IMR-90 (cell line): ENCODE measurements at places on chromosomes 6 and 20. TPM values are rescaled to one million over a fixed set of nuclear protein-coding genes. Genes with fewer than 3 reads are reported as not detected.

DNA sequence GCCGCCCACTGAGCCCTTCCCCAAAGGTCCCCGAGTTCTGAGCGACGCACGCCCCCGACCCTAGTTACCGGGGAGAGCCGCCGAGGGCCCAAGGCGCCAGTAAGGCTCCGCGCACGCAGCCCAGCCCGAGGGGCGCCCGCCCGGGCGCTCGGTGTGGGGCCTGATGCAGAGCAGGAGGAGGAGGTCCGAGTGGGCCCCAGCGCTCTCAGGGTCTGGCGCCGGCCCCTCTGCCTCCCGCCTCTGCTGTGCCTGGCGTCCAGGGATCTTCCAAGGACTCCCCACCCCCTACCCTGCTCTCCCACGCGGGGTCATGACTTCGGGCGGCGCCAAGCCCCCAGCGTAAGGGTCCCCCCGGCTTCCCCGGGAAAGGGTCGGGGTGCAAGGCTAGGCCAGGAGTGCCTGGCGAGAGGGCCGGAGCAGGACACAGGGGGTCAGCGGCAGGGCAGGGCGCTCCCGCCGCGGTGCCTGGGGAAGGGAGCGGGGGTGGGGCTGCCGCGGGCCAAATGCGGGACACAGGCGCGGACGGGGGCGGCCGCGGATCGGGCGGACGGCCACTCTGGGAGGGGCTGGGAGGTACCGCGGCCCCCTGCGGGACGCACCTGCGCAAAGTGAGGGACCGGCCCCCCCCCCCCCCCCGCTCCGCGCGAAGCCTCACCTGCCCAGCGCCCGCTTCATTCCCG is 637 bp downstream of the ABHD12 start:
- no peak for DNase-seq

DNA sequence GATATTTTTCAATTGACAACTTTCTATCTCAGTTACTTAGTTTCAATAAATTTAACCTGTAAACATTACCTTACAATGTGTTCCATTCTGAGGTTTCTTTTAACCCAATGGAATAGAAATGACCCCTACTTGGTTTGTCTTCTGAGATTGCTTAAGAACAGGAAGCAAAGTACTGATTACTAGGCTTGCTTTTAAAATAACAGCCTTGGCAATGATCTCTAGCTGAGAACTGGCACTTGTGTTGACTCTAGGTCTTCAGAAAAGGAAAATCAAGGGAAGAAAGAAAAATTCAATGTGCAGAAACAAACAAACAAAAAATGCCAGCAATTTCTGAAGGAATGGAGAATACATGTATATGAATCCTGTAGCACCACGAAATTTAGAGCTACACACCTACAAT is 66.1 kb downstream of the SYNE1 start:
- no peak for DNase-seq

DNA sequence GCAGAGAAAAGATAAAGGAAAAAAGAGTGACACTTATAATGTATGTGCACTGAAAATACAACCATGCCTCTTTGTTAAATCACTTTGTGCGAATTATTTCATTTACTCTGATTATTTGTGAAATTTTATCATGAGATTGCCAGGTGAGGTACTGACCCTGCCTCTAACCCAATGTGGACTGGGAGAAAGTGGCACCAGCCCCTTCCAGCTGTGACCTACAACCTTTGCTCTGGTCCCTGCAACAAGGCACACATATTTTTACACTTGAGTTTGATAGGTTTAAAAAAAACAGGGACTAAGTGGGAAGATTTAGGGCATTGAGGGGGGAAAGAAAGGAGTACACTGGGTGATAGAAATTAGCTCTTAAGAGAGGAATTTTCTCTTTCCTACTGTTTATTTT is 80.3 kb upstream of the ISM1 start:
- DNase-seq: no peak

DNA sequence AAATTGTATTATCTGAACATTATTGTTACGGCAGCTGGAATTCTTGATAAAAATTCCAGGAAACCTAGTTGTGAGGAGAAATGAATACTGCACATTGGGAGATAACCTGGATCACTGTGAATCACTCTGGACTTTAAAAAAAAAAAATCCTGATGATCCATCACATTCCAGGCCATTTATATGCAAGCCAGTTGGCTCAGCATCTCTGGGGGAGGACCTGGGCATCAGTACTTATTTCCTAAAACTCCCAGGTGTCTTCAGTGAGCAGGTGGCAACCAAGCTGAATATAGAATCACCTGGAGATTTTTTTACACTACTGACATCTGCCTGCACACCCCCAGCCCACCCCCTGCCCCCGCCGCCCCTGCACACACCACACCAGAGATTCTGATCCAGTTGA is 39.1 kb upstream of the SIRT5 start:
- DNase-seq: no peak

DNA sequence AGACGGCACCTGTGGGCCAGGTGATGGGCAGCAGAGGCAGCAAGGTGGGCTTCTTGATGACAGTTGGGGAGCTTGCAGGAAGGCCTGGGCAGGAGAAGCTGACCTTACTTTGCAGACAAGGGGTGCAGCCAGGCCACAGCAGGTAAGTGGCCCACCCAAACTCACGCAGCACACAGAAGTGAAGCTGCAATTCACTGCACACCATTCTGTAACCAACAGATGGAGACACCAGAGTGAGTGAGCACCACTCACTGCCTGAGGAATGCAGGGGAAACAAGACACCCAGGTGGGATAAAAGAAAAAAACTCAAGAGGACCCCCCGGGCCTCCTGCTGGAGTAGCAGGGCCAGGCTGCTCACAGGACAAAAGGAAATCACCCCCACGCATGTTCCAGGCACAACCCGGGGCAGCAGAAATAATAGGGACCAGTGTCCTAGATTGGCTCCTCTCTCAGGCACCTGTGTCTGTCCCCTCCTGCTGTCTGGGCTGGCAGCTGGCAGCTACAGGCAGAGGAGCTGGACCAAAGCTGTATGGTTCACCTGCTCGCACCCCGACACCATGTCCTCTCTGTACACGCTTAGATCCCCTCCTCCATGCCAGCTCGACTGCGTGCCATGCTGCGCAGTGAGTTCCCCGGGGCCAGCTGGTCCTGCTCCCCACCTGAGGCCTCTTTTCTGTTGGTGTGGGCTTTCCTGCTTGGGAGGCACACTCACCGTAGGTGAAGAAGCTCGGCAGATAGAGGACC is 4.9 kb downstream of the MTCH1 start:
- no peak for DNase-seq

DNA sequence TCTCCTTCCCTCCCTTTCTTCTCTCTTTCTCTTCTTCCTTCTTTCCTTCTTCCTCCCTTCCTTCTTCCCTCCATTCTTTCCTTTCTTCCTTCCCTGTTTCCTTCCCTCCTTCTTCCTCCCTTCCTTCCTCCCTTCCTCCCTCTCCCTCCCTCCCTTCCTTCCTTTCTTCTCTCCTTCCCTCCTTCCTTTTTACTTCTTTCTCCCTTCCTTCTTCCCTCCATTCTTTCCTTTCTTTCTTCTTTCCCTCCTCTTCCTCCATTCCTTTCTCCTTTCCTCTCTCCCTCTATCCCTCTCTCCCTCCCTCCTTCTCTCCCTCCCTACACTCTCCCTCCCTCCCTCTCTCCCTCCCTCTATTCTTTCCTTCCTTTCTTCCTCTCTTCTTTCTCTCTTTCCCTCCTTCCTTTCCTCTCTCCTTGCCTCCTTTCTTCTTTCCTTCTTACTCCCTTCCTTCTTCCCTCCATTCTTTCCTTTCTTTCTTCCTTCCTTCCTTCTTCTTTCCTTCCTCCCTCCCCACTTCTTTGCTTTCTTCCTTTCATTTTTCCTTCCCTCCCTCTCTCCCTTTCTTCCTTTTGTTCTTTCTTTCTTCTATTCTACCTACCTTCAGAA is 200.4 kb upstream of the SSTR4 start:
- DNase-seq: no peak

GRCh38 chr6:156876302-156876701 is 99.1 kb downstream of the ARID1B start:
- DNase-seq: no peak

DNA sequence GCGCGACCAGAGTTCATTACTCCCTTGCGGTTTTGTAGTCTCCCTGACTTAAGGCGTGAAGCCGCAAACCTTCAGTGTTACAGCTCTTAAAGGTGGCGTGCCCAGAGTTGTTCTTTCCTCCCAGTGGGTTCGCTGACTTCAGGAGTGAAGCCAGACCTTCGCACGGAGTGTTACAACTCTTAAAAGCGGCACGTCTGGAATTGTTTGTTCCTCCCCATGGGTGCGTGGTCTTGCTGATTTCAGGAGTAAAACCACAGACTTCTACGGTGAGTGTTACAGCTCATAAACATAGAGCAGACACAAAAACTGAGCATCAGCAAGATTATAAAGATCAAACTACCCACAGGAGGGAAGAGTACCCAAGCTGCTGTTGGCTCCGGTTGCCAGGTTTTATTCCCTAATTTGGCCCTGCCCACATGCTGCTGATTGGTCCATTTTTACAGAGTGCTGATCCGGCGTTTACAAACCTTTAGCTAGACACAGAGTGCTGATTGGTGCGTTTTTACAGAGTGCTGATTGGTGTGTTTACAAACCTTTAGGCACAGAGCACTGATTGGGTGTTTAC is 10.4 kb downstream of the TMEM14C start:
- no peak for DNase-seq

GRCh38 chr6:110547266-110547964 is 71.0 kb upstream of the SLC22A16 start:
- peak; percentile 70 for DNase-seq

DNA sequence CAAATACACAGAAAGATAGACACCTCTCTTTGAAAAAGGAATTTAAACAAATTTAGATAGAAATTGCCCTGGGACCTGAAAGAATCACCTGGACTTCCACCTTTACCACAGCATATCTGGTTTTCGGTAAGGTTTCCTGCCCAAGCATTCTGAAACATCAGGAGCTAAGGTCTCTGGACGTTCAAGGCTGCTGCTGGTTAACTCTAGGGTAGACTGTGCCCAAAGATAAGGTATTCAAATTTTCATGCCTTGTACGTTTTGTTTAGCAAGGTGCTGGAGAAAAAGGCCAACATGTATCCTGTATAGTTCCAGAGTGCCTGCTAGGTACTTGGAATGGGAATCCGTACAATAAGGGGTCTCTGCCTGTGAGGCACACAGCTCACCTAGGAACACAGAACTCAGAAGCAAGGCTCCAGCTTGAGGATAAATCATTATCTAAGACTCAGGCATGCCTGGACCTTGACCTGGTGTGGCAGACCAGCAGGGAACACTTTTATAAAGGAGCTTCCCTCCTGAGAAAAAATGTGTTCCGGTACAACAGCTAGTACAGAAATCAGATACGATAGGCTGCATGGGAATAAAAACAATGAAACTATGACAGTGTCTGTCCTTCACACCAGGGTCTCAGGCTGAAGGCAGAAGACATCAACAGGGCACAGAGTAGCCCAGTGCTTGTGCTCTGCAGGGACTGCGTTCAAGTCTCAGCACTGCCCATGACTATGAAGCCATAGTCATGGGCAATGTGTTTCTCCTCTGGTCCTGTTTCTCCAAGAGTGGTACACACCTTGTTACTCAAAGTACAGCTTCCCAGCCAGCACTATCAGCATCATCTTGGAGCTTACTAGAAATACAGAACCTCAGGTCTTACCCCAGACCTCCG is 70.4 kb downstream of the METTL24 start:
- no peak for DNase-seq

- DNase-seq: no peak
Observed at GRCh38 chr20:39421571-39422105, 459.5 kb downstream of the DHX35 start.

GRCh38 chr6:118494091-118494490 is 54.0 kb upstream of the PLN start:
- no peak for DNase-seq

DNA sequence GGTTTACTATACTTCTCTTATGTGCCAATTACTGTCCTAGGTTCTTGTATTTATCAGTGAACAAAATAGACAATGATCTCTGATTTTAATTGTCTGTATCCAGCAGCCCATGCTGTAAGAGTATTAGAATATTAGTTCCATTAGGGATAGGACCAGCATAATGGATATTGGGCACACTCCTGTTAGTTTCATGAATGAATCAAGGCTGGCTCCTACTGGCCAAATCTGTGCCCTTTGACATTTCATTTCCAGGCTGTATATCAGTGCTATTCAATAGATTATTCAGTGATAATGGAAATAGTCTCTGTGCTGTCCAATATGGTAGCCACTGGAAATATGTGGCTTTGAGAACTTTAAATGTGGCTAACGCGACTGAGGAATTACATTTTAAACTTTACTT is 1007.9 kb upstream of the FLRT3 start:
- DNase-seq: no peak

DNA sequence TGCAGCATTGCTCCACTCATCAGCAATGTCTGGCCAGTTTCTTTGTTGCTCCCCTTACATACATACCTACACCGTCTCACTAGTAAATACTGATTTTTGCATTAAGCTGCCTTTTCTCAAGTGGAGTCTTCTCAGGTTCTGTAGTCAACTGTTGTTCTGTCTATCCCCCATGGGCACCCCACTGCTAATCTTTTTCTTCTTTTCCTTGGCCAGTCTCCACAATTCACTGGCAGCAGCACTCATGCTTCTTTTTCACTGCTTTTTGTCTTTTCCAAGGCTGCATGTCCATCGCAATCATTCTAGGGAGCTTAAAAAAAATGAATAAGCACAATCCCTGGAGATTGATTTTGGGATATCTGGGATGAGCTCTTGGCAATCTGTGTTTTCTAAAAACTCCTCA is 10.3 kb upstream of the ERVFRD-1 start:
- no peak for DNase-seq

DNA sequence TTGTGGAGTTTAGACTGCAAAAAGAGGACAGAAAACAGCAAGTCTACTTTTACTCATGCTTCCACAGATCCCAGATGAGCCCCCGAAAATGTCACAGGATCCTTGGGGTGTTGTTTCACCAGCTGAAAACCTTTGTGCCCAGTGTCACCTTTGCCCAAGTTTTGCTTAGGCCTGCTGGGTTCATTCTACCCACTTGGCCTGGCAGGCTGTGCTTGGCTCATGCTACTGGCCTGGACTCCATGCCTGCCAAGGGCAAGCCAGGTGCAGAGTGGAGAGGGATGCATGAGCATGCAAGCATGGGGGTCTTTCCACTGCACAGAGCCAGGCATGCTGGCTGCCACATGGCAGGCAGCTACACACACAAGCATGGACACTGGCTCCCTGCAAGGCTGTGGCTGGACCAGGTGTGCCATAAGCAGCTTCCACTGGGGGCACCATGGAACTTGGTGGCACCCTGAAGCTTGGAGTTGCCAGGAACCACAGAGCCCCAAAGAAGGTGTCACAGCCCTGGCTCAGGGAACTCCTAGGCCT is 1082.0 kb downstream of the KHDRBS2 start:
- no peak for DNase-seq

- no peak for DNase-seq
Observed at GRCh38 chr6:105680131-105680530, 277.2 kb upstream of the PREP start.

CCM2L gene
- not detected in 2 replicates for total RNA-seq

BTNL2 gene
- not detected in 2 replicates for total RNA-seq

MUCL3 gene
- total RNA-seq: not detected in 2 replicates

DEFB132 gene
- total RNA-seq: not detected in 2 replicates
